ENCODE measurements at places on chromosomes 4 and X.

- no peak for DNase-seq
Measured at GRCh38 chr4:144716778-144717177, 70.8 kb downstream of the HHIP start.

DNA sequence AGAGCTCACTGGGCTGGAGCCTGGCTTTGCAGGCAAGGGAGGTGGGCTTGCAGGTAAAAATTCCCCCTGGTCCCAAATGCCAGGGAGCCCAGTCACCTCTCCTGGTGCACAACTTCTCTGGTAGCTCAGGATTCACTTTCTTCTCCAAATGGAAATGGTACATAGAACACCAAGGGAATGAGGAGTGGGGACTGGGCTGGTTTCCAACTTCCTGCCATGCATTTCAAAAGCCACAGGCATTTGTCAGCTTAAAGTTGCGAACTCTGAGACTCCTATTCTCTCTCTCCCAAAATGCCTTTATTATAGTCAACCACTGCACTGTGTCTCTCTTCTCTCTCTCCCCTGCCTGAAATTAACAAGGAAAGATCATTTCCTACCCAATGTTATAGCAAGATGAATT lies 177.3 kb downstream of the GRIA3 start:
- DNase-seq: no peak

DNA sequence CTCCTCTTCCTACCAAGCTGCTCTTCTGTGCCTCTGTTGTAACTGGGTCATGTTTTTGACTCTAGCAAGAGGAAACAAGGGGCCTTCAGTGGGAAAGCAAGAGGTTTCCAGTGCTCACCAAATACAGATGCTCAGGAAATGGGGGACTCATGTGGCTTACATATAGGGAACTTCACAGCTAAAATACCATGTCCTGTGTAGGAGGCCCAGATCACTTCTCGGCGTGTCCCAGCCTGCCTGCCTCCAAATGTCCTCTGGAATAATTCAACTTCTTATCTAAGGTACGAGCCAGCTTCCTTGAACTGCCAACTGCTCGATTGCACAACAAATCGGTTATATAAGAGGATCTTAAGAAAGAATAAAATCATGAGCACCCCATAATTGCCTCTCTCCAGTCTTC lies 161.3 kb downstream of the KIT start:
- no peak for DNase-seq

- DNase-seq: no peak
Measured at GRCh38 chr4:128775916-128776315, 33.6 kb upstream of the JADE1 start.

- no peak for DNase-seq
Measured at GRCh38 chr4:152525878-152526277, 10.0 kb downstream of the FBXW7 start.

DNA sequence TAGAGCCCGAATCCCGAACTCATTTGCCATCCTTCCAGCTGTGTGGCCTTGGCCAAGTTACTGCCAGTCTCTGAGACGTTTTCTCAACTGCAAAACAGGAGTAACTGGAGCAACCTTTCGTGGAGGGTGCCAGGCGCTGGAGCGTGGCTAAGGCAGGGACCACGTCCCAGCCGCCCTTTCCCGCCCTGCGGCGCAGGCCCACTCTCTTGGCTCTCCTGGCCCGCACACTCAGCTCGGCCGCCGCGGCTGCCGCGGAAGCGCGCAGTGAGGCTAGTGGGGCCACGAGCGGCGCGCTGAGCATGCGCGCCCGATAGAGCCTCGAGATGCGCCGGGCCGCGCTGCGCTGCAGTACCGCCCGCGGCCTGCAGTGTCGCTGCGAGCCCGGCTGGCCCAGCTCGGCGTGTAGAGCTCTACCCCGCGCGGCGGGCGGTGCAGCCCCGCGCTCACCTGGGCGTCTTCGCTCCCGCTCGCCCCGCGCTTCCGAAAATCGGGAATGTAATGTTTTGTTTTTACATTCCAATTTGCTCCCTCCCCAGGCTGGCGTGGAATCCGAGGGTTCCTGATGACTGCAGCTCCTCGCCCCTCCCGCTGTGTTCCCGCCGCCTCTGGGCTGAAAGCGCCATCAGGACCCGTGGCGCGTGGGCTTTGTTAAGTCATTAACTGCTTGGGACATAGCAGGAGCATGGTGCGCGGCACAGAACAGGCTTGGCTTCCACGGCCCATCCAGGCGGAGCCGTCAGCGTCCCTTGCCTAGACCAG lies 4.0 kb upstream of the ZNF518B start:
- DNase-seq: peak; percentile 80

DNA sequence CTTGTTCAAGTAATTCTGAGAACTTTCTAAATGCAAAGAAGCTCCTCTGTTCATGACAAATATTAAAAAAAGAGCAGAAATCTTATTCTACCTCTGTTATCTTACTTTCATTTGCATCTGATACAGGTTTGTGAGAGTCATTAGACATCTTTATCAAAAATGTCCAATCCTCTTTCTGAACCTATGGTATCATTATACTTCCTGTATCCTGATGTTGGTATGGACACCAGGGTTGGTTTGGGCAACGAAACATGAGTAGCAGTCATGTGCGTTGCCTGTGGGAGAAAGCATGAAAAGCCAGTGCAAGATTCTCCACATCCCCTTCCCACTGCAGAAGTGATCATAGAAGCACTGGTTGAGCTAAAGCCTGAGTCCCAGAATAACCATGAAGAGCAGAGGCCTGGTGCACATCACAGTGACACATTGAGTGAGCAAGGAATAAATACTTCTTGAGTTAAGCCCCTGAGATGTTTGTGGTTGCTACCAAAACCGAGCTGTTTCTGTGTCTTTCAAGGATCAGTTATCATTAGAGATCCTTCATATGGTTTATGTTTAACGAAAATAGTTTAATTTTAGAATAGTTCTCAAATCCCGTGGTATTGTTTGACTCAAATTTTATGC lies 197.2 kb downstream of the BANK1 start:
- DNase-seq: no peak

- no peak for DNase-seq
Measured at GRCh38 chrX:9227276-9227675, 193.3 kb upstream of the FAM9B start.

- no peak for DNase-seq
Measured at GRCh38 chr4:3178351-3178750, 70.6 kb upstream of the MSANTD1 start.

DNA sequence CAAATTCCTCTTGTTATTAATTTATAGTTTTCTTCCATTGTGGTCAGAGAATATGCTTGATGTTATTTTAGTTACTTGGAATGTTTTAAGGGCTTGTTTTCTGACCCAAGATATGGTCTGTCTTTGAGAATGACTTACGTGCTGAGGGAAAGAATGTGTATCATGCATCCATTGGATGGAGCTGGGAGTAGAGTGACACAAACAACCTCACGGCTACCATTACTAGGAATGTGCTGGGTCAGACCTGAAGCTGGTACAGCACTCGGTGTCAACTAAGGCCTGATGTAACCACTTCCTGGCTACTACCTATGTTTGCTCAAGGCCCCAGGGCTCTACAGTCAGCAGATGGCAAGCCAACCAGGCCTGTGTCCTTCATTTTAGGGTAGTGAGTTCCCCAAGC lies 257.8 kb downstream of the FAT4 start:
- DNase-seq: no peak

- no peak for DNase-seq
Measured at GRCh38 chr4:3765271-3766035, 732 bp upstream of the ADRA2C start.

DNA sequence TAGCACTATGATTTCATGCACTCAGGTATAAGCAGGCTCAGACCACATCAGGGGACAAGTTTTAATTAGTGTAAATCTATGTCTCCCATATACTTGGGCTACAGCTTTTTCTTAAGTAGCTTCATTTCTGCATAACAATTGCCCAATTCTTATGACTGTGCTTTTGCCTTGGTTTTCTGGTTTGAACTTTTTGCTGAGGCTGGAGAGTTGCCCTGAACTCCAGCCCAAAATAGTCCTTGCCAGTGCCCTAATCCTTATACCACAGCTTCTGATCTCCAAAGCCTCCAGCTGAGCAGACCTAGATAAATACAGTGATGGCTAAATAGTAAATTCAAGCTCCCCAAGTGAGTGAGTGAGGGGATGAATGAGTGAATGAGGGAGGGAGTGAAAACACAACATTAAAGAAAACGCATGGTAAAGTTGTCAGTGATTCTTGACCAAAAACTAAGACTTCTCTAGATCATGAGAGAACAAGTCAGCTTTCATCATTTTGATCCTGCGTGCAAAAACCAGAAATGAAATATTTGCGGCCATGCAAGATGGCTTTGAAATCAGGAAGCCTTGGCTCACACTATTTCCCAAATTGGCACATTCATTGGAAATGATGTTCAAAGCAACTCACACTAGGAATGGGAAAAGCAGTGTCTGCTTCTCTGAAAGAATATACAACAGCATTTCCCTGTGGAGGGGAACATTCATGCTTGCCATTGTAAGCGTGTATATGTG lies 437.1 kb upstream of the CTSO start:
- DNase-seq: peak; percentile 33

DNA sequence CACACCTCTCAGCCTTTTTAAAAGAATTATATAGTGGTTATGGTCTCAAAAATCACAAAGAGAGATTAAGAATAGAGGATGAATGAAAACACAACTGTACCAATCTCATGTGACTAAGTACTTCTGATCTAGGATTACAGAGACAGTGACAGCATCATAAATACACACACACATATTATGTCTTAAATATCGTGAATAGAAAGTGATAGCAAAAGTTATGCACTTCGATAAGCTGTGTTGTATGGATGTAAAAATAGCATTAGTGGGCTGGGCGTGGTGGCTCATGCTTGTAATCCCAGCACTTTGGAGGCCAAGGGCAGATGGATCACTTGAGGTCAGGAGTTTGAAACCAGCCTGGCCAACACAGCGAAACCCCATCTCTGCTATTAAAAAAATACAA lies 25.0 kb downstream of the GYPA start:
- DNase-seq: no peak

DNA sequence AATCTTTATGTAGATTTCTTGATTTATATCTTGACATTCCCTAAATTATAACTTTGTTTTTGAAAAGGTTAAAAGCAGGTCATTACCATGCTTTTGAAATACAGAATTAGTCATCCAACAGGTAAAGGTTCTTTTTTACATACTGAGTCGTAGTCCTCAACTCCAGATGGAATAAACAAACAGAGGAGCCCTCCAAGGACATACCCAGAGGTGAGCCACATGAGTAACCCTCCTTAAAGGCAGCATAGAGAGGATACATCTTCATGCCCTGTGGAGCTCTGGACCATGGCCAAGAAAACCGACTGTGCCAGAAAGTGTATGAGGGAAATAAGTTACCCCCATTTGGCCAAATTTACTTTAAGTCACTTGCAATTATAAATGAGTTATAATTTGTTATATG lies 95.3 kb upstream of the MCF2 start:
- no peak for DNase-seq

GRCh38 chrX:39886282-39886681 lies 211.5 kb downstream of the BCOR start:
- no peak for DNase-seq

- no peak for DNase-seq
Measured at GRCh38 chrX:153992180-153992579, 19.6 kb downstream of the TMEM187 start.

- no peak for DNase-seq
Measured at GRCh38 chrX:66760651-66761050, 121.8 kb upstream of the EDA2R start.

DNA sequence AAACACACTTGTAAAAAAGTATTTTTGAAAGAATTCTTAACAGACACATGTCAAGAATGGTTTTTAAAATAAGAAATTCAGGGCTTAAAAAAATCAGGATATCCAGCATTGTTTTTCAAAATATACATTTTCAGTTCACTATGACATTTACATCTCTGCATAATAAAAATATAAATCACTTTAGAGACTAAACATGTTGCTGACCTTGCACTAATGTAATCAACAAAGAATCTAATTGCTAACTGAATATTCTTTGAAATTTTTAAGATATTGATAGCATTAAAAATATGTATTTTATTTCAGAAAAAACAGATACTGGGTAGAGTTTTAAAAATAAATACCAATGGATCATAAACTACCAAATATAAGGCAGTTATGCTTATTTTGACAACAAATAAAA lies 26.4 kb downstream of the RPS6KA6 start:
- no peak for DNase-seq

- no peak for DNase-seq
Measured at GRCh38 chr4:156303708-156304107, 350.0 kb upstream of the CTSO start.

- no peak for DNase-seq
Measured at GRCh38 chr4:114698231-114698630, 99.6 kb downstream of the UGT8 start.

GRCh38 chrX:73832319-73832718 lies 269.3 kb downstream of the CHIC1 start:
- DNase-seq: no peak

DNA sequence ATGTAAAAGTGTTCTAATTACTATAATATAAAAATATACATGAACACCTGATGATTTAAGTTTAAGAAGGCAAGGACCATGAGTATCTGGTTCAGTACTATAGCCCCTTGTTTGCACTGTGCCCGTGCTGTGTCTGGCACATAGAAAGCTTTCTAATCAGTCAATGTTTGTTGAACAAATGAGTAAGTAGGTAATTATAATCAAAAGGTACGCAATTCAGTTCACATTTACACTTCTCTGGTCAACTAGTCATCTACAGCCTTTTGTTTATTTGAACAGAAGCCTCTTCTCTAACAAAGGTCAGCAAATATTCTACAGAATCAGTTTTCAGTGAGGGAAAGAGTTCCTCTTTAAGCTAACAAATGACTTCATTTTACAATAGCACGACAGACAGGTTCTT lies 523.3 kb downstream of the SMARCA1 start:
- DNase-seq: no peak

GRCh38 chr4:75723163-75724065 lies 963 bp upstream of the USO1 start:
- peak; percentile 37 for DNase-seq

- DNase-seq: no peak
Measured at GRCh38 chrX:72475952-72476668, 96.5 kb downstream of the HDAC8 start.

- no peak for DNase-seq
Measured at GRCh38 chr4:138659037-138659811, 356.4 kb upstream of the NOCT start.

- no peak for DNase-seq
Measured at GRCh38 chrX:154382483-154383069, 3.5 kb downstream of the EMD start.

DNA sequence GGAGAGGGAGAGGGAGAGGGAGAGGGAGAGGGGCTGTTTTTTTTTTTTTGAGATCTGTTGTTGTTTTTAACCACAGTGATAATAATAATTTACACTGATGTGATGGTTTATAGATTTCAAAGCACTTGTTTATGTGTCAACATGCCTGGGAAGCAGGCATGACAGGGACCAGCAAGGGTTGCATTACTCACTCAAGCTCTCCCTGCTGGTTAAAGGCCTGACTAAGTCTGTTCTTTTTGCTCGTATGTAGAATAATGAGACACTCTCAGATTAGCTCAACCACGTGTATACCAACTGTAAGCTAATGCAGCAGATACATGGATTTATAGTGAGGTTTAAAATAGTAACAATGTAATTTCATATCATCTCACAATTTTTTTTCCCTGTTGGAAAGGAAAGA lies 134.6 kb upstream of the BOD1L1 start:
- DNase-seq: no peak

Measured in femur (tissue), 1 donor.